ENCODE measurements at places on chromosomes 7 and 10.

GRCh38 chr7:299169-299568 is 9.2 kb downstream of the FOXL3 start:
- DNase-seq: no peak

DNA sequence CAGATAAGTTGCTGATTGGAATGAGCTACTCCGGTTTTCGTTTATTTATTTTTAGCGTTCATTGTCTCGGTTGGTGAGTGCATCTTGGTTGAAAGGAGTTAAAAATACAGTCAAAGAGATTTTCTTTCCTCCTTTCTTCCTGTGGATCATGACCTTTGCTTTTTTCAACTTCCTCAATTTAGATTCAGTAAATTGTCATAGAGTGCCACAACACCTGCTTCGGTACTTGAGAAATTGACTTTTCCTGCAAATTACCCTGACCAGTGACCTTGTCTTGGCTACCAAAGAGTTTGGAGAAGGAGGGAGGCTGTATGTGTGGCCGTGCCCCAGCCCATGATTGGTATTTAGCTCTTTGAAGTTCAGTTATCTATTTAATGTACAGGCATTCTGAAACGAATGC is 128.7 kb downstream of the FAM204A start:
- no peak for DNase-seq

DNA sequence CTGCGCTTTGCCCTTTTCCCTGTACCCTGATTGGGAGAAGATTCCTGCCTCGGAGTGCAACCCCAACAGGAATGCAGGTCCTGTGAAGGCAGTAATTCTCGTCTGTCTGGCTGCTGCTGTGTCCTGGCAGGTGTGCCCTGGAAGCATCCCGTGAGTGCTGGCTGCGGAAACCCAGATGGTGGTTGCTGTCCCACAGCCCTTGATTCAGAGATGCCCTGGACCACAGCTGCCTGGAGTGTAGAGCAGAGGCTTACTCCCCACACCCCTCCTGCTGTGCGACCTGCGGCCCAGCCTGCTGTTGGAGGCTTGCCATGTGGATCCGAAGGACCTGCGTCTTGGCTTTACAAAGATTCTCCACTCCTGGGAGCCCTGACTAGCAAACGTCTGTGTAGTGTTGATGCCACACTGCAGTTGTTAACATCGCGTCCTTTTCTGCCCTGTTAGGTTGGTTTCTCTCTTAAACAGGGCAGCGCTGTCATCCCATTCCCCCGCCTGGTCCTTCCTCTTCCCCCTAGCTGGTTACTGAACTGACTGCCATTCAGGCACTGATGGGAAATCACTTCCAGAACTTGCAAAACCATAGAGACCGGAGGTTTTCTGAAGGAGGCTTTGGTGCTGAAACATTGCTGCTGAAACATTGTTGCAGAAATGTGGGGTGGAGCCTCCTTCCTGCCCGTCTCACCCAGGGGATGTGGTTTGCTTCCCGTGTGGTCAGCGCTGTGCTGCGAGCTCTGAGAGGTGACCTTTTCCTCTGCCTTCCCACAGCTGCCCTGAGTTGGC is 53.3 kb downstream of the DNAJB6 start:
- DNase-seq: peak; percentile 58

DNA sequence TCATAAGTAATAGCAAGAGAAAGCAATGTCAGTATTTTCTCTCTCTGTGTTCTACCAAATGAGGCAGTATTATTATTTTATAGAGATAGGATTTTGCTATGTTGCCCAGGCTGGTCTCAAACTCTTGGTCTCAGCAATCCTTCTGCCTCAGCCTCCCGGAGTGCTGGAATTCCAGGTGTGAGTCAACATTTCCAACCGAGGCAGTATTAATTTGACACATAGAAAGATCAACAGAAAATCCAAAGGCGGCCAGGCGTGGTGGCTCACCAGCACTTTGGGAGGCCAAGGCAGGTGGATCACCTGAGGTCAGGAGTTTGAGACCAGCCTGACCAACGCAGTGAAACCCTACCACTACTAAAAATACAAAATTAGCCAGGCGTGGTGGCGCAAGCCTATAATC is 71.8 kb downstream of the SMURF1 start:
- DNase-seq: no peak

DNA sequence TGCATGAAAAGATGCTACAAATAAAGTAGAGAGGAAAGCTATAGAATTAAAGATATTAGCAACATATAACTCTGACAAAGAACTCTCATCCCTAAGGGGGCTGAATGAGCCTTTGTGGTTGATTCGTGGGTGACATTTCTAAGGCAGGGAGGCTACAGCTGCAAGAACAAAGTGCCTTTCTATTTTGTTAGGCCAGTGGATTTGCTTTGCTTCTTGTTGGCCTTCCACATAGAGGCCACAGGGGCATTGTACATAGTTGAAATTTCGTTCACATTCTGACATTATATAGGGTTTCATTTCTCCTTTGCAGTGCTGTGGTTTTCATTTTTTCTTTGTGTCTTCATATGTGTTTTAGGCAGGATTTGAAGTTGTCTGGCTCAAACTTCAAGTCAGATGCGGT is 819.2 kb upstream of the C7orf33 start:
- no peak for DNase-seq

DNA sequence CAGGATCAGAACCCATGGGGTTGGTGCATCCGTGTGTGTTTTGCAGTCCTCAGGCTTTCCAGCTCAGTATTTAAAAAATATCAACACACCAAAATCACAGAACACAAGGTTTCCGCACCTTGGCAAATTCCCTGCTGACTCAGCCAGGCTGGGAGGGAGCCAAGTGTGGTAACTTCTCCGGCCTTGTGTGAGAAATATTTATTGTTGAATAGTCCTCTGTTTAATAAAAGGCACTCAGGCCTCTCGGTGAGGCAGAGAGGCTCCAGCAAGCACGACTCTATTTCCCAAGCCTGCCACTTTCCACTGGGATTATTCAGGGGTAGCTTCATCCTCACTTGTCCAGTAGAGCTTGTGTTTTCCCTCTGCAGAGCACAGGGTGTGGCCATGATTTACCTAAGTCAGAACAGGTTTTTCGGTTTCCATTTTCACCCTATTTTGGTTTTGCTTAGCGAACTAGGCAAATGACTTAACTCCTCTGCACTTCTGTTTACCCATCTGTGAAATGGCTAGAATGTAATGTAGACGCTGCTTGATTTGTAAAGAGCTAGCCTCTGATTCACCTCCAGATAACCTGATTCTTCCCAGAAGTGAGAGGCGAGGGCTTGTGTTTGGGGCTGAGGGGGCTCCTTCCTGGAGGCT is 13.0 kb upstream of the CHST15 start:
- peak; percentile 91 for DNase-seq

GRCh38 chr10:104077663-104078151 is 8.0 kb downstream of the COL17A1 start:
- DNase-seq: no peak

- DNase-seq: peak; percentile 31
Measured at GRCh38 chr10:73992899-73993788, 4.8 kb upstream of the VCL start.

- DNase-seq: no peak
Measured at GRCh38 chr10:116554628-116555027, 8.9 kb downstream of the PNLIP start.

DNA sequence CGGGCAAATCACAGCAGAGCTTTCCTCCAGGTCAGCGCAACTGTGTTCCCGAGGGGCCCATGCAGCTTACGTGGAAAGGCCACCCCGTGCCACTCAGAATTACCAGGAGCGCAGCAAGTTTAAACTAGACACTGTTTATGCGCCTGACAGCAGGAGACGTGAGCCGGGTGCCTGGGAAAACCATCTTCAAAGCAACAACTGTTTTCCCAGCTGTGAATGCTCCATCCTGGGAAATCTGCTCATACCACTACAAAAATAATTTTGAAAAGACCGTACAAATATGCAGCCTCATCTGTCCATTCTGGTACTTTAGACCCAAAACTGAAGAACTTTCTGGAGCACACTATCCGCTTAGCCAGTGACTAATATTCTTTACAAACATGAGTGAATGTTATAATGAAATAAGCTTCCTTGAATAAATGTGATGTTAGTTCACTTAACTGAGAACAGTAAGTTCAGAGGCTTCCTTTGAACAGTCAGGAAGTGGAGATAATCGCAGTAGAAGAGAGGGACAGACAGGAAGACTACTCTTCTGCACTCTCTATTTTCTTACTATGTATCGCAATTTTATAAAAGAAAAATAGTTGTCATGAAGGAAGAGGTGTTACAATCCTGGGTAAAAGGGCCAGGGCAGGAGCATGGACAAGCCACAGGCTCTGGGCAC is 16.7 kb downstream of the GPER1 start:
- DNase-seq: no peak

GRCh38 chr7:76236224-76236623 is 34.5 kb downstream of the SRRM3 start:
- DNase-seq: no peak

GRCh38 chr10:114412907-114413797 is 8.8 kb upstream of the AFAP1L2 start:
- DNase-seq: peak; percentile 64

- no peak for DNase-seq
Measured at GRCh38 chr10:99531026-99531695, 1.6 kb upstream of the NKX2-3 start.

DNA sequence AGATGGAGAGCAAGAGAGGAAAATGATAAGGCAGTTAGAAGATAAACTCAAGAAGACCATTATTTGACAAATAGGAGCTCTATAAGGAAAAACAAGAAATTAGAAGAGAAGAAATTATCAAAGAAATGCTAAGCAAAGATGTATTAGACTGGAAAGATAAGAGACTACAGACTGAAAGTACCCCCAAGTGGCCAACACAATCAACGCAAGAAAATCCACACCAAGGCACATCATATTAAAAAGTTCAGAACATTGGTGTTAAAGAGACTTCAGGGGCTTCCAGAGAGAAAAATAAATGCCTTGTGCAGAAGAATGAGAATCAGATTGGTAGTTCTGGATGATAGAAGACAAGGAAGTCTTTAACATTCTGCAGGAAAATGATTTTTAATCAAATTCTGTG is 46.0 kb downstream of the SH2D4B start:
- no peak for DNase-seq

DNA sequence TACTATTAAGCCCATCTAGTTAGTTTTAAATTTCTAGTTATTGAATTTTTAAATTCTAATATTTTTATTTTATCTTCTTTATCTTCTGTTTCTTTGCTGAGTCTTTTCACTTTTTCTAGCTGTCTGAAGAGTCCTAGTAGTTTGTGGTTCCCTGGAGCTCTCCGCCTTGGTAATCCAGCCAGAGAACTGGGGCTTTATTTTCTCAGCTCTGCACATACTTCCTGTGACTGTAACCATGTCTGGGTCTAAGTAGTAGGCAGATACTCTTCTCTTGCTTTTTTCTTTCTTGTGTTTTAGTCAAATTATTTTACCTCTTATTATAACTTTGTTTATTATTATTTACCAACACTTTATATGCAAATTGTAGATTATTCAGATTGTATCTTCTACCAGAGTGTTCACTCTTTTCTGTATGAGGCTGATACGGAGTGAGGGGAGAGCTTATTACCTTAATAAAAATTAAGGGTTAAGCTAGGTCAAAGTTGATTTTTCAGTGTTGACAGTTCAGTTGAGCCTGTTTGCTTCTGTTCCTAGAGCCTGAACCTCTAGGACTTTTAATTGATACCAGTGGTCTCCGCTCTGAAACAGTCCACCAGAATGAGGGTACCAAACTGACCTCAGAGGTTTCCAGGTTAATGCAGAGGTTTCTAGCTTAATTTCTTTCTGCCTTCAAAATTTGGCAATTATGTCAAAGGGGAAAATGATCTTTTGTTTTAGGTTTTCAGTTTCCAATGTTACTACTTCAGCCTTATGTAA is 155.4 kb downstream of the ADK start:
- DNase-seq: no peak

DNA sequence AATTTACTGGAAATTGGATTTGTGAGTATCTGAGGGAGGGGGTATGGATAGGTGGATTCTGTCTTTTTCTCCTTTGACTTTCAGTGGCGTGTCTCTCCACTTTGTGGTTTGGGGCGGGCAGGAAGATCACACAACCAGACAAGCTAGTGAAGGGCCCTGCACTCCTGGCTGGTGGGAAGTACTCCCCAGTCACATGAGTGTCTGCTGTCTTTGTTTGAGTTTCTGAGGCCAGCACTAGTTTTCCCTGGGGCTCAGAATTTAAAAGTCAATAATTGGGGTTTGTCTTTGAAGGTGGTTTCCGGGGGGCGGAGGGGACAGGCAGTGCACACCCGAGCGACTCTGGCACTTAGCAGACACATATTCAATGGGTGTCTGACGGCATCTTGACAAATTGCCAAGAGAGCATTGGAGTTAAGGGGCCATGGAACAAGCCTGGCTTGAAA is 120.1 kb downstream of the WDFY4 start:
- no peak for DNase-seq

- DNase-seq: no peak
Measured at GRCh38 chr7:131080754-131081153, 246.9 kb upstream of the MKLN1 start.

GRCh38 chr7:35437619-35438275 is 183.8 kb upstream of the TBX20 start:
- no peak for DNase-seq

GRCh38 chr10:89398003-89398749 is 5.8 kb downstream of the IFIT1 start:
- peak; percentile 46 for DNase-seq

DNA sequence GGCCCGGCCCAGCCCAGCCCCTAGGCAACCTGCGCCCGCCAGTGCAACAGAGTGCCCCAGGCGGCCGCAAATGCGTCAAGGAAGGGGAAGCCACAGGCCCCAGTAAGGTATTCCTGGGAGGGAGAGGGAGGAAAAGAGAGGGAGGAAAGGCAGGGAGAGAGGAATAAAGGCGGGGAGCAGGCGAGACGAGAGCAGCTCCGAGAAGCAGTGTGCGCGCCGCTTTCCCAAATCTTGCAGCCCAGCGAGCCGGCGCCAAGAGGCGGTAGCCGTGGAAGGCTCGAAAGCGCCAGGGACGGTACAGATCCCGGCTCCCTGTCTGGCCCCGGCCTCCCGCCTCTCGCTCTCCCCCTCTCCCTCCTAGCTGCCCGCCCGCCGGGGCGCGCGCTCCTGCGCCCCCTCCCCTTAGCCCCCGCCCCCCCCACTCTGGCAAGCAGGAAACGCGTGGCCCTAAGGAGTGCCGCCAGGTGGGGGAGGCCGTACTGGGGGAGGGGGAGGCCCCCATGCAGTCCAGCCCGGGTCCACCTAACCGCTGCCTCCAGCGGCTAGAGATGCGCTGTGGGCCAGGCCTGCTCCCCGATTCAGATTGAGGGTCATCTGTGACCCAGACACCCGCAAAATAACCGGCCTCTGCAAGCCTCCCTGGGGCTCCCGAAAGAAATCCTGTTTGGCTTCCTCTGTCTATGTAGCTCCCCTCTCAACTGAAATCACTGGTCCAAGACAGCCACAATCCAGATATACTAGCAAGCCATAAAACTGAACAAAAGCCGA is 4.3 kb downstream of the HOXA10 start:
- no peak for DNase-seq

DNA sequence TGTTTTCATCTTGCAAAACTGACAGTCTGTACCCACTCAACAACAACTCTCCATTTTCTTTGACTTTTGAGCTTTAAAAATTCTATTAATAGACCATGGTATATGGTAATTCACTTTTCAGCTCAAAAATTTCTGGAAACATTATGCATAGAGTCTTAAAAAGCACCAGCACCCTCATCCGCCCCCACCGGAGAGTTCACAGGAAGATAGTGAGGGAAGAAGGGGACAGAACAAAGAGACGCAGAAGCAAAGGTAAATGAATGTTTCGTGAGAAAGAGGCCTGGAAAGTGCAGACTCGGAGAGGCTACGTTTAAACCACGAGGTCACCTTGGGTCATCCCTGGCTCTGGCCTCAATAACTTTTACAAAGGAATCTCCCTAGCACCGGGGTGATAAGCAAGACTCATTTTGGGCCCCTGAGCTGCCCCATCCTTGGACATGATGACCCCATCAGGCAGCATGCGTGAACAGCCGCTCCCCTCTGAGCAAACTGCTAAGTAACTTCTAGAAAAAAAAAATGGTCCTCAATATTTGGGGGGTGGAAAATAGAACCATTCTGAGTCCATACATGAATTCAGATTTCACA is 96.3 kb downstream of the CPXM2 start:
- no peak for DNase-seq
